Fibroblast of villous mesenchyme (primary cell): ENCODE measurements at places on chromosomes 4 and X.
A peak's percentile ranks its signal among the peaks of the same experiment; 100 is the strongest.

DNA sequence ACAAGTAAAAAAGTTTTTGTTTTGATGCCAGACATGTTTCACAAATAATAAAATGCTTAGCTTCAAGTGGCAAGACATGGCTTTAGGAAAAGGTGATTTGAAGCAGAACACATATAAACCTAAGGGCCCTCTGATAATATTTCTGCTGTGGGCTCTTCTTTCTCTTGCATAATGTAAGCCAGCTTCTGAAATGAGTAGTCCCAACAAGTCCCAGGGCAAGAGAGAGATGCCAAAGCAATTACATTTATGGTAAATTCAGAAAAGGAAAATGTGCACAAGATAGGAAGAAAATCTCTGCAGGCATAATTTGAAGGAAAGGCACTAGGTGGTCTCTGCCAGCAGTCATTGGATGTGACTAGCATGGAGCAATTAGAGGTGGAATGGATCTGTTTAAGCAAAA is 170.8 kb upstream of the GALNT7 start:
- DNase-seq = no peak

GRCh38 chrX:151088221-151088620 is 88.2 kb upstream of the GPR50 start:
- no peak for DNase-seq

GRCh38 chr4:10684631-10685030 is at the start of gene CLNK:
CLNK (minus strand) TSS chr4:10684768; CDS start chr4:10667869, 16,899 bp downstream.
- DNase-seq = no peak

GRCh38 chr4:70714079-70714887 is 7.5 kb upstream of the RUFY3 start:
- peak; percentile 33 for DNase-seq

- no peak for DNase-seq
Observed at GRCh38 chr4:37555322-37555721, 130.9 kb downstream of the RELL1 start.

- DNase-seq = no peak
Observed at GRCh38 chr4:47442980-47443379, 20.5 kb downstream of the COMMD8 start.

DNA sequence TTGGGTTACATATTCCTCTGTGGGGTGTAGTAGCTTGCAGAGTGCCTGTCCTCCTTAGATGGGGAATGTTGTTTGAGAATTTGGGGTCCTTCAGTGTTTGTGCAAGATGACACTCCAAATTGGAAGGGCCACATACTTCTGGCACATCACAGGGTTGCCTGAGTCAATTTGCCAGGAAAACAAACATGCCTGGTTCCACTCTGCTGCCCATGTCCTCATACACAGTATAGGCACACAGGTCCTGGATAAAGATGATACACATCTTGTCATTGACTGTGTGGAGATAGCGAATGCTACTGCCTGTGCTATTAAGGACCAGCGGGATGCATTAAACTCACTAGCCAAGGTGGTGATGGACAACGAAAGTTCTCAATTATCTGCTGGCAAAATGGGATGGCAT is 11.2 kb upstream of the LAP3 start:
- DNase-seq = no peak

DNA sequence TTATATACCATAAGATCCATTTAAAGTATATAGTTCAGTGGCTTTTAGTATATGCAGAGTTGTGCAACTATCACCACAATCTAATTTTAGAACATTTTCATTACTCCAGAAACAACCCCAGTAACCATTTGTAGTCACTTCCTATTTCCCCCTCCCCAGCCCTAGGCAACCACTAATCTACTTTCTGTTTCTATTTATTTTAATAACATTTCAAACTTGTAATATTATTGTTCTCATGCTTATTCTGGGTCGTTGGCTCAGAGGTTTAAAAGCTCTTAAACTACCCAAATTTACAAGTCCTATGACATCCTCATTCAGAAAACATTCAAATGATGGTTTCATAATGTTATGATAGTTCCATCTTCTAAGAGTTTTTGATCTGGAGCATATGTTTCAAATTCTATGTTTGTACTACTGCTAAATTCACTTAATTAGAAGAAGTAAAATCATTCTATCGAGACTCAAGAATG is 18.4 kb downstream of the XIAP start:
- DNase-seq = peak; percentile 73

DNA sequence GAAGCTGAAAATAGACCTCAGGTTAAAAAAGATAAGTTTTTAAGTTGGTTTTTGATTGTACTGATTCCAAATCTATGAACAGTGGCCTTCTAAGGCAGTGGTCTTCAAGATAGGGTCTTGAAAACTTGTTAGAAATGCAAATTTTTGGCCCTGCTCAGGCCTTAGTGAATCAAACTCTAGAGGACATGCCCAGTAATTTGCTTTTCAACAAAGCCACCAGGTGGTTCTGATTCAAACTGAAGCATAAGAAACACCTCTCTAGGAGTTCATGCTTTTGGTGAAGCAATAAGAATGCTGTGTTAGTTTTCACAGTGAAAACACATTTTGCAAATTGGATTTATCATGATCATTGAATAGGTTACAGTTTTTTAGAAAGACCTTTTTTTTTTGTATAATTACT is 1849.4 kb upstream of the AGA start:
- no peak for DNase-seq

- DNase-seq = no peak
Observed at GRCh38 chrX:31580227-31580626, 508.4 kb upstream of the FTHL17 start.
